Stimulated activated CD8-positive, alpha-beta memory T cell treated with anti-CD3 and anti-CD28 coated beads, Interleukin-7, amount 100 ng/mL, for 48 hours (primary cell): ENCODE measurements at places on chromosomes 4 and X.

GRCh38 chr4:52546449-52546848, 112.7 kb downstream of the USP46 start:
- DNase-seq, result no peak

GRCh38 chr4:127856813-127857447, 23.8 kb upstream of the PLK4 start:
- no peak for DNase-seq

DNA sequence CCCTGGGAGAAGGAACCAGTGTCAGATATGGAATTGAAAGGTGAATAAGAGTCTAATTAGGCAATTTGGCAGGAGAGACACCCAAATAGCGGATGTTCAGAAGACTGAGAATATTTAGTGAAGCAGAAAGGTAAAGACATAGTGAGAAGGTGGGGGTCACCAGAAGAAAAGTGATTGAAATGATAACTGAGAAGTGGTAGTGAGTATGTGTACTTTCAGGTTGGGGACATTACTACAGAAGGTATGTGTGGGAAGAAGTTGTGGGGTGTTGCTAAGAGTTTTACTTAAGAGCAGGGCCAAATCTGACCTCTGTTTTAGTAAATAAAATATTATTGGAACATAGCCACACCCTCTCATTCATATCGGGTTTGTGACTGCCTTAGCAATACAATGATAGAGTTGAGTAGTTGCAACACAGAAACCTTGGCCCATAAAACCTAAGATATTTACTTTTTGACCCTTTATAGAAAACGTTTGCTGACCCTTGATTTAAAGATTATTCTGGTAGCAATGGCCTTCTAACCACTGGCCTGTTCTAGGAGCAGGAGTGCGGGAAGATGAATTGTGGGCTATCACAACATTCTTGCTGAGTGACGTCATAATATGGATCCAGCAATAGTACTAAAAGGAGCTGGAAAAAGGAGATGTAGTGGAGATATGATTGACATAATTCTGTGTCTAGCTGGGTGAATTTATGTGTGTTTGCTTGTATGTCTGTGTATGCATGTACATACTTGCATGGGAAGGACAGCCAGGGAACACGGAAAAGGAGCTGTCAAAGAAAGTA, 115.3 kb downstream of the HS3ST1 start:
- DNase-seq, result no peak

DNA sequence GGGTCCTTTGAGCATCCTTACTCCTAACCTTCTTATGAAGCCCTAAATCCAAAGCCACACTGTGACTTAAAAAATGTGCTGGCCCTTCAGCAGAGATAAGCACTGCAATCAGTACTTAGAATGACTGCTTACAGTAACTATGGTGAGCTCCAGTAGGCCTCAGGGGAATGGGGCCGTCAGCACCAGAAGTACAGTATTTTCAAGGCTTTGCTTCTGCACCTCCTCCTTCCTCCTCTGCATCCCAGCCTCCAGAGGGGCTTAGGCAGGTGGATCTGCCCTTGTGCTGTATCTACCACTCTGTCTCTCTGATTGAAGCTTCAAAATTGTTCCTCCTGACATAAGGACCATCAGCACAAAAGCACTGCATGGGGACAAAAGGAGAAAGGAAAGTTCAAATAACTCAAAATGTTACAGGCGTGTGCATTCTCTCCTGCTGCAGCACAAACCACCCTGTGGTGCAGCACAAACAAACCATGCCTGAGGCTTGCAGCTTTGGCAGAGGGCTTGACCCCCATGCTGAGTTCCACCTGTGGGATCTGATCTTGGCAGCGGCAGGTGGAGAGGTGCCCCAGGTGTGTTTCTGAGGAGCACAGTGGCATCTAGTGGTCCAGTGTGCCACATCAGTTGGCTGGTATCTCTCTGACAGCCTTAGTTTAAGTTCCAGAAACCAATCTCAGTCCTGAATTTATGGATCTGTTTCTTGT, 164.7 kb downstream of the SOWAHB start:
- no peak for DNase-seq

- no peak for DNase-seq
Measured at GRCh38 chr4:101643186-101643837, 147.2 kb upstream of the BANK1 start.

DNA sequence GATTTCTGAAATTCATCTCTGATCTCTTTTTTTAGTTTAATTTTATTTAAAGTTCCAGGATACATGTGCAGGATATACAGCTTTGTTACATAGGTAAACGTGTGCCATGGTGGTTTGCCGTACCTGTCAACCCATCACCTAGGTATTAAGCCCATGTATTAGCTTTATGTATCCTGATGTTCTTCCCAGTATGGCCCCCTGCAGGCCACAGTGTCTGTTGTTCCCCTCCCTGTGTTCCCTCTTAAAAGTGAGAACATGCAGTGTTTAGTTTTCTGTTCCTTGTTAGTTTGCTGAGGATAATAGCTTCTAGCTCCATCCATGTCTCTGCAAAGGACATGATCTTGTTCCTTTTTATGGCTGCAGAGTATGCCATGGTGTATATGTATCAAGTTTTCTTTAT, 153.2 kb downstream of the RAPGEF2 start:
- no peak for DNase-seq
